ENCODE measurements at places on chromosomes 1 and 21. TPM values are rescaled to one million over a fixed set of nuclear protein-coding genes. Genes with fewer than 3 reads are reported as not detected.

The TEX38 gene
- polyA plus RNA-seq, result 0.14 TPM

The MIXL1 gene
- not detected for polyA plus RNA-seq

The CELA2B gene
- not detected for polyA plus RNA-seq

The C8B gene
- not detected for polyA plus RNA-seq

The FAM72B gene
- 0.16 TPM for polyA plus RNA-seq

The SFN gene
- polyA plus RNA-seq, result 0.20 TPM

The LAD1 gene
- polyA plus RNA-seq, result 5.0 TPM

The IFI44 gene
- 13.7 TPM for polyA plus RNA-seq

The EPHB2 gene
- 1.2 TPM for polyA plus RNA-seq

The AIRE gene
- polyA plus RNA-seq, result 0.05 TPM

The FAM3B gene
- 0.29 TPM for polyA plus RNA-seq

The CDC42BPA gene
- polyA plus RNA-seq, result 12.9 TPM
